ENCODE measurements at places on chromosomes 16 and 17.

DNA sequence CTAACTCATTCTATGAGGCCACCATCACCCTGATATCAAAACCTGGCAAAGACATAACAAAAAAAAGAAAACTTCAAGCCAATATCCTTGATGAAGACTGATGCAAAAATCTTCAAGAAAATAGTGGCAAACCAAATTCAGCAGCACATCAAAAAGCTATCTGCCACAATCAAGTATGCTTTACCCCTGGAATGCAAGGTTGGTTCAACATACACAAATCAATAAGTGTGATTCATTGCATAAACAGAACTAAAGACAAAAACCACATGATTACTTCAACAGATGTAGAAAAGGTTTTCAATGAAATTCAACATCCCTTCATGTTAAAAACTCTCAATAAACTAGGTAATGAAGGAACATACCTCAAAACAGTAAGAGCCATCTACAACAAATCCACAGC lies 48.4 kb downstream of the CMC2 start:
- no peak for DNase-seq

DNA sequence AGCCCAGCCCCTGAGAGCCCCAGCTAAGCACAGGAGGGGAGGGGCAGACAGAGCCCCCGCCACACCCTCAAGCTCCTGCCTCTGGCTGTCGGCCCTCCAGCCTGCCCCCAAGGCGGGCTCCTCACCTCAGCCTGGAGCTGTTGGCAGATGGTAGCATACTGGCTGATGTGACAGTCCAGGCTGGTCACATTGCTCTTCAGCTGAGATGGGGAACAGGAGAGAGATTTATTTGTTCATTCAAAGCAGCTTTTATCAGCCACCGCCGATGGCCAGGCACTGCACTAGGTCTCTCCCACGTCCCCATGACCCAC lies 14.8 kb downstream of the KIF18B start:
- no peak for DNase-seq

DNA sequence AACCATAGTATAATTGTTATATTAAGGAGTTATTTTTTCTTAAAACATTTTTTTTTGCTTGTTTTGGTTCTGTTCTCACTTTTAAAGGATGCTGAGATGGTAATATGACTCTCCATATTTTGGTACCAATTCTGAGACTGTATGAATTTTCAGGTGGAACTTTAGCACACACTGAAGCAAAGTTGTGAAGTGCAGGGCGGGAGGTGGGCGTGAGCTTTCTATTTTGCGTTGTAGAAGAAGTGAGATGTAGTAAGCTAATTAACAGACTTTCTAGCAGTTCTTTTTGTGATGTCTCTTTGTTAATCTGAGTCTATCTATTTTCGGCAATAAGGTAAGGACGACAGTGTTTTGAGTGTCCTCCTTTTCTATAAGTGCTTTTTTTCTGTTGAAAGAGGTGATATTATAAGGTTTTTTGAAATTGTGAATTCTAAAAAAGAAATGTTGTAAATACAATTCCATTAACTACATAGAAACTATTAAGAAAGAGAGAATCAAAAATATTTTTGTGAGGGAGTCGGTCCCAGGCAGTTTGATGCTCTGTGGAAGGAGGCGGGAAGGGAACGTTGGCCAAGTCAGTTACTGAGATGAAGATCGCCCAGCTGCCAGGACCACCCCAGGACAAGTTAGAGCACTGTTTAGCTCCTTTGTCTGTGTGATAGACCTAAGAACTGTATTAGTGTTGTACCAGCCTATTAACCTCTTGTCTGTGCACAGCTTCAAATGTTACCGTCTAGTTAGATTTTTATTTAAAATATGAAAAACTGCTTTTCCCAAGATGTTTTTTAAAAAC lies 65.0 kb downstream of the CCDC182 start:
- no peak for DNase-seq

- no peak for DNase-seq
Measured at GRCh38 chr16:67766291-67766690, 40.1 kb downstream of the RANBP10 start.

- DNase-seq, result no peak
Measured at GRCh38 chr16:72128701-72129100, 35.1 kb downstream of the DHX38 start.

DNA sequence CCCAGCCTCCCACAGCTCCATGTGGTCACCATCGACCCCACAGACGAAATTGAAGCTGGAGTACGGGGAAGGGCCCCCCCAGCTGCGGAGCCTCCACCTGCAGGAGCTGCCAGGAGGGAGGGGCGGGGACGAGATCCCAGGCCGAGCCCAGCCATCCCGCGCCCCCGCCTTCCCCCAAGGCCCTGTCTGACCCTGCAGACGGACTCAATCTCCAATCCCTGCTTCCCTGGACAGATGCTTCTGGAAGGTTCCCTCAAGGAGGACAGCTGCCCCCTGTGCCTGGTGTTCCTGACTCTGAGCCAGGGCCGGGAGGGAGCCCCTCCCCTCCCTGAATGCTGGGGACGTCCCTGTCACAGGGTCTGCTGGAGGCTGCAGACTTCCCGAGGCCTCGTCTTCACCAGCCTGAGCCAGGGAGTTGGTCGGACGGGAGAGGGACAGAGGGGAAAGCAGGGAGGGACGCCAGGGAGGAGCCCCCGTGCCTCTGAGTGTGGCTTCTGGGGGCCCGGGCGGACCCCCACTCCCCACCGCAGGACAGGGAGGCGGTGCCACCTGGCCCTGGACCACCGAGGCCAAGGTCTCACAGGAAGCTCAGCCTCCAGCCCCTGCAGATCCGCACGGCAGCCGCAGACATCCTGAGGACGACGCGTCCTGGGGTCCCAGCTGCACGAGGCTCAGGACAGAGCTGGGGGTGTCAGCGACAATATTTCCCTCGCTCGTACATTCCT lies 21.3 kb upstream of the C1QTNF8 start:
- DNase-seq, result no peak

GRCh38 chr16:54526087-54526486 lies 239.5 kb upstream of the IRX3 start:
- no peak for DNase-seq

- DNase-seq, result peak; percentile 36
Measured at GRCh38 chr17:55513885-55514590, 2.8 kb upstream of the SMIM36 start.

DNA sequence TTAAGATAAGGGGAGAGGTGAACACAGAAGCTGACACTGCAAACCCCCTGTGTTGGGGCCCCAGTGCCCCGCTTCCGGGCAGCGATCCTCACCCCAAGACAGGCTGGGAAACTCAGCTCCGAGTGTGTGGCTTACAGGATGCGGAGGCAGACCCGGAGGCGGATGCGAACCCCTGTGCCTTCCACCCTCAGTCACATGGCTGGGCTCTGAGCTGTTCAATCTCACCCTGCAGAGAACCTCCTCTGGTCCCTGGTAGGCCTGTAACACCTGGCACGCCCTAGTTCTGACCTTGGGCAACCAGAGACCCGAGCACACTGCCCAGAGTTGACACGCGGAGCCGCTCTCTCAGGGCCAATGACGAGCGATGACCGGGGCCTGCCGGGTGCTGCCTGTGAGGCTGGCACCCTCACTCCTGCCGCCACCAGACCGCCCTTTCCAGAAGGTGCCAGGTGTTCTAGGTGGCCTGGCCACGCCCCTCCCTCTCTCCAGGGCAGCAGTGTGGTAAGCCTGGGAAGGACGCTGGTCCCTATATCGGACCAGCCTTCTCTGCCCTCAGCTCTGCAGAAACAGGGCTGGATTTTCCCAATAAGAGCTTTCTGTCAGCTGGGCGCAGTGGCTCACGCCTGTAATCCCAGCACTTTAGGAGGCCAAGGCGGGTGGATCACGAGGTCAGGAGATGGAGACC lies 23.3 kb downstream of the MEAK7 start:
- DNase-seq, result no peak

DNA sequence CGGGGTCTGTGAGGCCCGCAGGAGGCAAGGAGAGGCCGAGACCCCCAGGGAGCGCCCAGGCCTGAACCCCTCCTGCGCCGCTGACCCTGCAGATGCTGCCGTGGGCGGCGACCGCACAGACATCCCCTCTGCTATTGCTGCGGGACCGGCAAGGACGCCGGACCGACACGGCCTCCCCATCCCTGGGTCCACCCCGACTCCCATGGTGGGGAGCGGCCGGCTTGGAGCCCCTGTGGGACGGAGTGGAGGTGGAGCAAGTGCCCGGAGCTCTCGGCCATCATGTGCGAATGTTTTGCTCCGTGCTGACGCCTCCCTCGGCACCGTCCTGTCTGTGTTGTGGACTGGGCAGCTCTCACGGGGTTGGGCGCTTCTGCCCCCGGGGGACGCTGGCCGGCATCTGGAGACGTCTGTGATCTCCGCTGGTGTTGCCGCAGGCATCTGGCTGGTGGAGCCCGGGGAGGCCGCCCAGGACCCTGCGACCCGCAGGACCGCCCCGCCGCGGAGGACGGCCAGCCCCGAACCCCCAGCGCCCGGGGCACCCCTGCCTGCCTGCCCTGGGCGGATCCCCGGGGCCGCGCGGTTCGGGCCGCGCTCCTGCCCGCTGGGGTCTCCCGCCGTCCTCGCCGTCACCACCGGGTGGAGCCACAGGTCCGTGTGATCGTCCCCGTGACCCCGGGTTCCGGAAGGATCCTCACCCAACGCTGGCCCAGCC lies 12.8 kb upstream of the GNG13 start:
- DNase-seq, result peak; percentile 49

- no peak for DNase-seq
Measured at GRCh38 chr17:62882284-62882683, 74.2 kb upstream of the MARCHF10 start.

- no peak for DNase-seq
Measured at GRCh38 chr16:88888057-88888456, 21.6 kb upstream of the PABPN1L start.

DNA sequence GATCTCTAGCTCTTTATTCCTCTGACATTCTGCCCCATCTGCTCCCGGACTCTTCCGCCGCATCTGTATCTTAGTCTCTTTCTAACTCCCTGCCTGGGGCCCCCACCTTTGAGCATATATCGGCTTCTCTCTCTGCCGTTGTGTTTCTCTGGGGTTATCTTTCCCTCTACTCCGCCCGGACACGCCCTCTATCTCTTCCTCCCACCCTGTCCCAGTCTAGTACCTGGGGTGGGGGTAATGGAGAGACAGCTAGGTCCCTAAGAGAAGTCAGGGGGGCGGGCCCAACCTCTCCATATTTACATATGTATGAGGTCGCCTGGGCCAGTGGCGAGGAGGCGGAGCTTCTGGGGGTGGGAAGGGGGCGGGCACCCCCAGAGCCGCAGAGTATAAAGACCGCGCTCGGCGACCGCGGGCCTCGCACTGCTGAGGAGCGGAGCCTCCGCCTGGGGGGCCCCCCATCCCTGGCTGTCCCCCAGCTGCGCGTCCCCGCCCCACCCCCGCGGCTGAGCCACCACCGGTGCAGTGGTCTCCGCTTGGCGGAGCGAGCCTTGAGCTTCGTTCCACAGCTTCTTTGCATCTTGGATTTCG lies at the start of gene ATP1B2:
Gene ATP1B2 (plus strand): TSS at position 418 of the 588 bp plus-strand sequence. CDS start 593 bp downstream, outside the sequence.
- DNase-seq, result peak; percentile 56

- DNase-seq, result no peak
Measured at GRCh38 chr16:56841659-56842058, 23.3 kb upstream of the SLC12A3 start.

DNA sequence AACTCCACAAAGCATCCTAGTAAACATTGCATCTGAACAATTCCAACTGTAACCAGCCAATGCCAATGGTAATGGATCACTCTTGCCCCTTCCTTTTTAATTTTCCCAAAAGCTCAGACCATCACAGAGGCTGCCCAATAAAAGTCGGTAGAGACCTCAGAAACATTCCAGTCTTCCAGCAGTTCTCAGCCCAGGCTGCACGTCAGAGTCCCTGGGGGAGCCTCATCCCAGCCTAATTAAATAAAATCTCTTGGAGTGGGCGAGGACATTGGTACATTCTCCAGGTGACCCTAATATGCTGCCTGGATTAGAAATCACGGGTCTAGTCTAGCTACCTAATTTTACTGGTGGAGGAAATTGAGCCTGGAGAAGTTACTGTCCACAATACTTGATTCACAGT lies 117.1 kb upstream of the MYOCD start:
- DNase-seq, result no peak

DNA sequence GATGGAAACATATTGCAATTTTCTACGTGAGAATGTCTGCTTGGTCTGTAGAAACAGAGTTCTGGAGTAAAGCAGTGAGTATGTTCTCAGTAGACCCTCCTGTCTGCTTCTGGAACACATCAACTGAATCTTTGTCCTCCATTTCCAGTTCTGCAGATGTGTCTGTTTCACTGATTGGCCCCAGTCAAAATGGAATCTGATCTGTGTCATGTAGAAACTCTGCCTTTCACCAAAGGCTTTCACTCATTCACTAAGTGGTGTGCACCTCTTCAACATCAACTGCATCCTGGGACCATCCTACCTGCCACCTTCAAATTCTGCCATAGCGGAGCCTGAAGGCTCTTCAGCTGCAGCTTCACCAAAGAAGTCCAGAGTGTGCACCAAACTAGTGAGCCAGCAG lies 2.8 kb upstream of the ZNF267 start:
- no peak for DNase-seq

DNA sequence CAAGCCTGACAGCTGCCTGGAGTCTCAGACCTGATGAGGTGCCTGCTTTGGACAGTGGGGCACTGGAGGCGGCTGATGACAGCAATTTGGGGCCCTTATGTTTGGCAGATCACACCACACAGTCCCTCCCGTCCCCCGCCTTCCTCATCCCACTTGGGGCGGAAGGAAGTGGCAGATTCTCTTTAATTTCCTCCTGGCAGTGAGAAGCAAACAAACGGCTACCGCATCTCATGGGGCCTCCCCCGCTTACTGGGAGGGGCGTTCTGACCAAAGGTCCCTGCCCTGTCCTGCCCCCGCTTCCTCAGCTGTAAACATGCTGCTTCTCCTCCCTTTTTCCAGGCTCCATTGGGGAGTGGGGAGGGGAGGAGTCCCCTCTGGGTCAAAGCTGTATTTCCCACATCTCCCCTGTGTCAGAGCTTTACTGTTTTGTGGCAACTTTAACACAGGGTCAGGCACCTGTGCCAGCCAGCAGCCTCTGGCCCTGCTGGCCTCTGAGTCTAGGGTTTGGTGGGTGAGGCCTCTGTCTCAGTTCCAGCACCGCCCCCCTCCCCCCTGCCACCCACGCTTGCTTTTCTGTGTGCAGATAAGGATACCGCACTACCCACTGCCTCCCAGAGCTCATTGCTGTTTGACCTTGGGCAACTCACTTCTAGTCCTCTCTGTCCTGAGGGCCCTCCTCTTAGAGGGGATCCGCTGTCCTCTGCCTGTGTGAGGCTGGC lies 5.4 kb upstream of the NFATC3 start:
- DNase-seq, result peak; percentile 70

Measured in stimulated activated CD4-positive, alpha-beta T cell treated with anti-CD3 and anti-CD28 coated beads, Interleukin-15, amount 100 ng/mL, for 48 hours (primary cell).